ENCODE measurements at places on chromosomes 12 and 14.

DNA sequence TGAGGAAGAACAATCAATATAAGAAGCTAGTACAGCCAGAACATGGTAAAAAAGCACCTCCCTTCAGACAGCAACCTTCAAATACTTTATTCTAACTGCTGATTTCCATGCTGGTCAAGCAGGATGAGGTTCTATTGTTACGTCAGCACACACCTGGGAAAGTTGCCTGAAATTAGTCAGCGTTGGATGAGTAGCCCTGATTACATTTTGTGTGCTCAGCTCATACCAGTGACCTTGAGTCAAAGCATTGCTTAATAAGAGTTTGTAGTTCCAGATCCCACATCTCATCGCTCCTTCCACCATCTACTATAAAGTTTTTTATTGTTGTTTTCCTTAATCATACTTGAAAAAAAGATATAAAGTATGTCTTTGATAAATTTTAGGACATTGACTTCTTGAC lies 361.5 kb downstream of the EGLN3 start:
- peak; percentile 85 for DNase-seq

- DNase-seq: no peak
These were observed 40.8 kb downstream of the CCDC60 start for GRCh38 chr12:119375075-119375882.

DNA sequence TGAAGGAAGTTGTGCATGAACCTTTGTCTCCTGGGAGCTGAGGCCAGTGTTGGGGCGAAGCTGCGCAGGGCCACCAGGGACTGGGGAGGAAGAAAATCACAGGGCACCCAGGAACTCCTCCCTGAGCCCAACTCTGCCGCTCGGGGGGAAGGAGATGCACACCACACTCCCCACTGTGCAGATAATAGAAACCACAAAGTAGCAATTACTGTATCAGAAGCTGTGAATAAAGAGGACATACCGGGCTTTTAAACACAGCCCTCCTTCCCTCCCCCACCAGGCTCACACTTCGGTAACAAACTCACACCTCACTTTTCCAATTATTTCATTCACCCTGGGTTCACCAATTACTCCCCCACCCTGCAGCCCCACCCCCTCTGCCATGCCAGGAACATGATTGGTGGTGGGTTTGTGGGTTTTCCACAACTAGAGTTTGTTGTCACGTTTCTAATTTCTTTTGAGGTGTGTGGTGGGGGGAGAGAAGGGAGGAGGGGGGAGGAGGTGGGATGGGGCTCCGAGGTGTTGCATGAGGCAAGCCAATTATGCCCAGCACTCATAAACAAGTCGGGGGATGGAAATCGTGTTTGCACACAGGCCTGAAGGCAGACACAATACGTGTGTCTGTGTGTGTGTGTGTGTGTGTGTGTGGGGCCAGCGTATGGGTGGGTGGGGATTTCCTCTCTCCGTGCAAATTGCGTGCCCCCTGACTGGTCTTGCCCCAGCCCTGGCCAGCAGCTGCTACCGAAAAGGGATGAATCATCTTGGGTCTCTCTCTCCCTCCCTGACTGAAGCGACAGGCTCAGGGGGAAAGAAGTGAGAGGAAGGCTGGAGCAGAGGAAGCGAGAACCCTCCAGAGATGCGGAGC lies 103.3 kb downstream of the RBM19 start:
- peak; percentile 84 for DNase-seq

DNA sequence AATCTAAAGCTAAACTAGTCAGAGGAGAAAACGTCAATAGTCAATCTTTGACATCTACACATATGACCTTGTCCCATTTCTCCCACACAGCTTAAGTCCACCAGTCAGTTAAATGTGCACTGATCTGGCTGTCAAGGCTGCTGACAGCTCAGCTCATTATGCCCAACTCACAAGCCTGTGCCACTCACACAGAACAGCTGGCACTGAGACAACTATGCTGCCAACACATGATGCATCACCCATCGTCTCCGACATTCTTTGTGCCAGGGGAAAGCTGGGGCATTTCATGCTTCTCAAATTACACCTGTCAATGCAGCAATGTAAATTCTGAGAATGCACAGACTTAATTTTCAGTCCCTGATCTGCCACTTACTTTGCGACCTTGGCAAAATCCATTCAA lies 25.3 kb downstream of the GNS start:
- DNase-seq: no peak

GRCh38 chr14:29671034-29671433 lies 256.6 kb downstream of the PRKD1 start:
- DNase-seq: peak; percentile 53

GRCh38 chr14:96269359-96269710 lies 13.3 kb downstream of the BDKRB1 start:
- DNase-seq: no peak

- DNase-seq: no peak
These were observed 214.2 kb downstream of the GLT1D1 start for GRCh38 chr12:129067491-129067890.

- no peak for DNase-seq
These were observed 3.7 kb downstream of the MYL6 start for GRCh38 chr12:56161690-56162351.

DNA sequence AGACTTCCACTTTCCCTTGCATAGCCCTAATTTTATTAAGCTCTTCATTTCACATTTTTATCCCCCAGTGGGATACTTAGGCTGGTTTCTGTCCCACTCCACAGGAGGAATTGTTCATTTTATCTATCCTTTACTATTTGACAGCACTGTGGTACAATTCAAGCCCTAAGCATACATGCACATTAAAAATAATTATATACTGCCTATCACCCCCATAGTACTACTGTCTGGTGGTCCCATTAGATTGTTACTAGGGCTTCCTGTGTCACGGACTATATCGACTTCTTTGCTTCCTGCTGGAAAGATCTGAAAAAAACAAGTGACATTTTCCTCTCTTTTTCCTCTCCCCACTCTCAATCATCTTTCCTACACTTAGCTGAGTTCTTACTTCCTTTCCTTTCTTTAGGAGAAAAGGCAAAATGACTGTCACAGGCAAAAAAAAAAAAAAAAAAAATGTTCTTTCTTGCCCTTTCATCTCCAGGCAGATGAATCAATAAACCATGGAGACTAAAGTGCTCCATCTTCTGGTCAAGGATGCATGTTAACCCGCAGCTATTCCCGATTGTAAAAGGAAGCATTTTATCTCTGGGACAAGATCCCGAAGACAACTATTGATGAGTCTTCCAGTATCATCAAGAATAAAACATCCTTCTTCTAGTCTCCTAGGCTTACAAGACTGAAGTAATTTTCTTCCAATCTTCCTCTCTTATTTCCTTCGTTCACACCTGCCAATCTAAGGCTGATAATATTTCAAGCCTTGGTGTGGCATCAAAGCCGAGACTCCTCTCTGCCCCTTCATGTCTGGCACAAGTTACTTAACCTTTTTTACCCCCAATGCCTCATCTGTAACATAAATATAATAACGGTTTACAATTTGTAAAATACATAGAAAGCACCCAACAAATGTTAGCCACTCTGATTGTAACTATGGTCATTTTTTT lies 94.4 kb upstream of the PLEKHG7 start:
- peak; percentile 68 for DNase-seq

DNA sequence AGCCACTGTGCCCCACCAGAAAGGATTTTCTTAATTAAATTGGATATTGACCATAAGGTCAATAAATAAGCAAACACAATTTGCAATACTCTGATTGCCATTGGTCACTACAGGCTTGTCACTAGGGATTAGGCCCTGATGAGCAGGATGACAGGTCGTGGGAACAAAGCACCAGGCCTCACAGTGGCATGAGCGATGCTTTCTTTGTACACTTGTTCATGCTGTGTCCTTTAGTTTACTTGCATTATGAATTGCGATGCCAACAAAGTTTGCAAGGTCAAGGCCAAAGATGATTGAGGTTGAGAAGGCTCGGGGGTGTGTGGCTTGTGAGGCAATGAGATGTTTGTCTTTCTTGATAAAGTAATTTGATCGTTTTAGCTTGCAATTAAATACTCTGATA lies 136.0 kb downstream of the TTC8 start:
- no peak for DNase-seq

- peak; percentile 85 for DNase-seq
These were observed 340.3 kb upstream of the RGS6 start for GRCh38 chr14:71591929-71592328.

DNA sequence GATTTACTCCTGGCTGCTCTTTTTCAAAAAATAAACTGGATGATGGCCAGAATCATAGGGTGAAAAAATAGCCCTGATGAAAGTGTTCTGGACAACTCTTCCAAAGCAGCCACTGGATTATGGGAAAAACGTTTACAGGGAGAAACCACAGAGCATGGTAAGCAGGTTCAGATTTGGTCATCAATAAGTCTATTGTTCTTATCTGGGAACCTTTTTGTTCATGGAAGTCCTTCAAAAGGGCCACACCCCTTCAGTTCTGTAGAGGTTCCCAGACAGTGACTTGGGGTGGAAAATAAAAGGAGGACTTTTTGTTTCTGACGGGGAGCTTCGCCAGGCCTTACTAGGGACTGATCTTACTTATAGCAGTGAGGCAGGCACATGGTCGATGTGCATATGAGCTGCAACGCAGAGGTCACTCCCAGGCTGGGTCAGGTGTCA lies 117.4 kb upstream of the SLC38A2 start:
- no peak for DNase-seq

GRCh38 chr12:24777359-24777758 lies 171.5 kb downstream of the BCAT1 start:
- DNase-seq: no peak

DNA sequence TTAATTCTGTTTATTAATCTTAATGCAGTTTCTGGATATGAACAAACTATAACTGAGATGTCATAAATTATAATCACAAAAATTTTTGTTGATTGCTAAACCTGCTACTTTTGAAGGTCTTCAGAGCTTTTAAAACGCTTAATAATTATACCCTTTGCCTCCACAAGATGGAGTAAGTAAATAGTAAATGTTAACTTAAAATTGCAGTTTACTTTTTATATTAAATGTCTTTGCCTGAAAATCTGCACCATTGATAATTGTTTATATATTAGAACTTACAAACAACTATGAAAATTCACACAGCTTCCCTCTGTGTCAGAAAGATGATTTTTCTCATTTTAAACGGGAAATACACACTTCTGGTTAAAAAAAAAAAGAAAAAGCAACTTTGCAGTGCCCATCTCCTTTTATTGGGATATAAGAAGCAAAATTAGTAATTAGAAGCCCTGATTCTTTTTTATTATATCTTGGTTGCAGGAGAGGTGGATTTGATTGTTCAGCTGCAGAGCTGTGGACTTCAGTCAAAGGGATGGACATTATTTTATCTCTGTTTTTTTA lies 35.6 kb downstream of the SCFD1 start:
- peak; percentile 4 for DNase-seq

DNA sequence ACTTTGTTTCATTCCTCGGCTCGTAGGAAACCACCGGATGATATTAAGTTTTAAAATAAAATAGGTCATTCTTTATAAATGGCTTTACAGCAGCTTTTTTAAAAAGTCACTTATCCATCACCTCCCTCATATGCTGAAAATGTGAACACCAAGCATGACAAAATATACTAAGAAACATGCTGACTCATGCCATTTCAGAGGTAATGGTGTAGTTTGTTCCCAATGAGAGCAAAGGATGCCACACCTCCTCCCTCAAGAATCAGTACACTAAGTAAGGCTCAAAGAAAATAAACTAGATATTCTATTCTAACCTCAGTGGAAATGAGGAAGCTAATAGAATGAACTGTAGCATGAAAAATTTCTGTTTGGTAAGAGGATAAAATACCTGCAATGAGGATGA lies 5.5 kb upstream of the DIO2 start:
- no peak for DNase-seq

DNA sequence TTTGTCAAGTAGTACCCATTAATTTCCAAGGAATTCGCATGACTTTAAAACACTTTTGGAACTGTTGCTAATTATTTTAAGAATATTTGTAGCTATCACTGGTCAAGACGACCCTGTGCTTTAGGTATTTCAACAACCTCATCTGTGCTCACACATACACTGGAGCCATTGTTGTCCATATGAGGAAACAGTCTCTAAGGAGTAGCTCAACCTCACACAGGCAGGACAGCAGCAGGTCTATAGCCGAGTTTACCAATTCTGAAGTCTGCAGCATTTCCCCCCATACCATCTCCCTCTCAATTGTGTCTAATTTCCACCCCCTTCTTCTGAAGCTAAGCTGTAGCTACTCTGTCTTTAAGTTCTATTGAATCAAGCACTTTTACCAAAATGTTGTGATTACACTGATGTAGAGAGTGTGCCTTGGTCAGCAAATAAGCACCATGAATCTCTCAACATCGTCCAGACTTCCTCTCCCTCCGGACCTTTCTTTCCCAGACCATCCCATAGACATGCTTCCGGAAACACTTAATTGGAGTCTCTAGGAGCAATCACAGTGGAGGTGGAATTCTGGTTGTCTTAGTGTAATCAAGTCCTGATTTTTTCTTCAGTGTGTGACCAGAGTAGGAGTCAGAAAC lies 48.5 kb upstream of the NUAK1 start:
- DNase-seq: no peak

DNA sequence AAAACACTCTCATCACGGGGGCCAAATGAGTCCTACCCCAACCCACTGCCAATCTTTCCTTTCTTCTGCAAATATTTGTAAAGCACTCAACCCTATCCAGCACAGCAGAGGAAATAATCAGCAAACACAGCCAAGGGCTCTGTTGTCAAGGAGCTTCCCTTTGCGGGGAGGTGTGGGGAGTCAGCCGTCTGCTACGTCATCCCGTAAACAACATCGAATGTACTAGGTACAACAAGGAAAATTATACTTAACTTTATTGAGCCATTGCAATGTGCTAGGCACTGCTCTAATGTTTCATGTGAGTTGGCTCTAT lies 22.8 kb downstream of the TMEM63C start:
- no peak for DNase-seq

GRCh38 chr12:115261691-115262398 lies 577.9 kb upstream of the TBX3 start:
- DNase-seq: no peak

DNA sequence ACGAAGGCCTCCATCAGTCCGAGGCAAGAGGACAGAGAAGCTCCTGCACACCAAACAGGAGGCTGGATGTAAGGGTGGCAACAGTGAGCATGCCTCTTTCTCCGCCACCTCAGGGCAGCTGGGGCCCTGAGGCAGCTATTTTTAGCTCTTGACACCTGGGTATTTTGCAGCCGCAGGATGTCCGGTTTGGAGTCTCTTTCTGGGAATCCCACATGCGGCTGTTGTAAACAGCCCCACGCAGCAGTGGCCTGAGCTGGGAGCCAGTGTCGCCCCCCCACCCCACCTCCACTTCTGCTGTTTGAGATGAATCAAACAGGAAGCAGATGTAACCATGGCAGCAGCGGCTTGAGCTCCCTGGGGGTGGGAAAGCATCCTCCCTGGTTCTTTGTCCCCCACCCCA lies 11.7 kb downstream of the HDAC7 start:
- DNase-seq: peak; percentile 60

GRCh38 chr12:68113644-68114043 lies 45.9 kb downstream of the IFNG start:
- no peak for DNase-seq

- DNase-seq: no peak
These were observed 1226.8 kb upstream of the FLRT2 start for GRCh38 chr14:84303140-84303539.

GRCh38 chr14:69780092-69780491 lies 13.2 kb downstream of the SRSF5 start:
- DNase-seq: no peak
